Stomach (tissue), 19 donors: ENCODE measurements at places on chromosomes 5 and 9. TPM values are rescaled to one million over a fixed set of nuclear protein-coding genes. Genes with fewer than 3 reads are reported as not detected.

The DCTN4 gene
- 96.3 TPM for total RNA-seq

The TSPAN17 gene
- total RNA-seq = 79.9 TPM

The ADAMTS19 gene
- not detected for total RNA-seq

The GABRA1 gene
- not detected for total RNA-seq

The TIMD4 gene
- 3.7 TPM for total RNA-seq

The RFESD gene
- 2.0 TPM for total RNA-seq
